CD4-positive, alpha-beta T cell treated with Interleukin-1 beta for 1 hour (primary cell): ENCODE measurements at places on chromosomes 5 and 9.

- DNase-seq, result no peak
Measured at GRCh38 chr9:136624184-136624951, 38.3 kb upstream of the EGFL7 start.

GRCh38 chr9:114434878-114435311 is 47.1 kb upstream of the AKNA start:
- no peak for DNase-seq

GRCh38 chr5:118325931-118326330 is 662.4 kb downstream of the DTWD2 start:
- no peak for DNase-seq

GRCh38 chr5:150642567-150642927 is 2.1 kb downstream of the SYNPO start:
- no peak for DNase-seq

- DNase-seq, result no peak
Measured at GRCh38 chr9:127873223-127873691, 4.2 kb downstream of the AK1 start.

GRCh38 chr9:129609486-129610212 is 11.3 kb downstream of the C9orf50 start:
- peak; percentile 85 for DNase-seq

DNA sequence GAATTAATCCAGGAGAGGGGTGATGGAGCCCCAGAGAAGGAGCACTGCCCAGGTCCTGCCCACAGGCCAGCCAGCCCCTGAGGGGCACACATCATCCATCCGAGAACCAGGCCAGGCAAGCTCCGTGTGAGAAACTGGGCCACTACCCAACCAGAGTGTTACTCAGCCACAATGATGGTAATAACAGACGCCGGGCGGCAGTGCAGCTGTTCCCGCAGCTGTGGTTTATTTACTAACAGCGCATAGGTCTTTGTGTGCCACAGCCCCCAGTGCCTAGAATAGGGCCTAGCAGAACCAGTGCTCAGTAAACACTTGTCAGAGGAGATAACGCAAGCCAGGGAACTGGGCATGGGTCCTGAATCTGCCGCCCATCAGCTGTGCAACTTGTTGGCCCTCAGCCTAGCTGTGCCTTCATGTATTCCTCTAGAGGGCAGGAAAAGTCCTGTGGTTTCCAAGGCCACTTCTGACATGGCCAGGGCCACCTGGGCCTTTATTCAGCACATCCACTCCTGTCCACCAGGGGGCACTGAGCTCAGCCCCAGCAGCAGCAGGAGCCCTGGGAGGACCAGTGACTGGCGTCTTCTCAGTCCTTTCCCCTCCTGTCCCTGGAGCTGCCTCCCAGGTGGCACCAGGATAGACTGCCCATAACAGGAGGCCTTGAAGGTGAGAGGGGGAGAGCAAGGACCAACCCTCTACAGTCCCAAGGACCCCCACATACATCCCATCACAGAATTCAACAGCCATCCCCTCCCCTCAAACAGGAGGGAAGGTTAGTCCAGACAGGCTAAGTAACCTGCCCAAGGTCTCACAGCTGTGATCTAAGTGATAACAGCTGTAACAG is 2.1 kb downstream of the MXD3 start:
- peak; percentile 73 for DNase-seq

- no peak for DNase-seq
Measured at GRCh38 chr9:114476891-114477469, 28.3 kb downstream of the WHRN start.

GRCh38 chr5:170296935-170297588 is 515 bp downstream of the LCP2 start:
- DNase-seq, result no peak
